ENCODE measurements at places on chromosomes 16 and 17.

GRCh38 chr16:85054948-85055492, 27.4 kb downstream of the KIAA0513 start:
- DNase-seq: no peak

DNA sequence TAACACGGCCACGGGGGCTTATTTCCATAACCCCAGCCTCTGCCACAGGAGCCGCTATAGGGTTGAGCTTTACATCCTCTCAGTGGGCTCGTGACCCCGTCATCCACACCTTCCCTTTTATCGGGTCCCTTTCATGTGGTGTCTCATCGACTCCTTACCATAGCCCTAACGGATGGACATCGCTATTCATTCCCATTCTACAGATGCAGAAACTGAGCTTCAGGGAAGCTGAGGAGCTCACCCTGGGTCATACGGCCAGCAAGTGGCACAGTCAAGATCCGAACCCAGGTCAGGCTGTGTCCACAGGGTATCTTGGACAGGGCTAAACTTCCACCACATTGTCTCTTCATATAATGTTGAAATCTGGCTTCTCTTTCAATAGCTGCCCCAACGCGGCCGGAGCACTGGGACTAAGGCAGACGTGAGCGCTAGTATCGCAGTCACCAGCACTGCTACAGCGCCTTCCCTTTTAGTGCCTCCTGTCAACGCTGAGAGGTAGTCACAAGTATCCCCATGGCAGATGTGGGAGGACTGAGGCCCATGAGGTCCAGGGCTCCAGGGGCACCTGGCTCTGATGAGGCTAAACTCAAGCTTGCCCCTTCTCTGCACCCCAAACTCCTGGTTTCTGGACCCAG, 50.8 kb downstream of the SOCS1 start:
- DNase-seq: no peak

DNA sequence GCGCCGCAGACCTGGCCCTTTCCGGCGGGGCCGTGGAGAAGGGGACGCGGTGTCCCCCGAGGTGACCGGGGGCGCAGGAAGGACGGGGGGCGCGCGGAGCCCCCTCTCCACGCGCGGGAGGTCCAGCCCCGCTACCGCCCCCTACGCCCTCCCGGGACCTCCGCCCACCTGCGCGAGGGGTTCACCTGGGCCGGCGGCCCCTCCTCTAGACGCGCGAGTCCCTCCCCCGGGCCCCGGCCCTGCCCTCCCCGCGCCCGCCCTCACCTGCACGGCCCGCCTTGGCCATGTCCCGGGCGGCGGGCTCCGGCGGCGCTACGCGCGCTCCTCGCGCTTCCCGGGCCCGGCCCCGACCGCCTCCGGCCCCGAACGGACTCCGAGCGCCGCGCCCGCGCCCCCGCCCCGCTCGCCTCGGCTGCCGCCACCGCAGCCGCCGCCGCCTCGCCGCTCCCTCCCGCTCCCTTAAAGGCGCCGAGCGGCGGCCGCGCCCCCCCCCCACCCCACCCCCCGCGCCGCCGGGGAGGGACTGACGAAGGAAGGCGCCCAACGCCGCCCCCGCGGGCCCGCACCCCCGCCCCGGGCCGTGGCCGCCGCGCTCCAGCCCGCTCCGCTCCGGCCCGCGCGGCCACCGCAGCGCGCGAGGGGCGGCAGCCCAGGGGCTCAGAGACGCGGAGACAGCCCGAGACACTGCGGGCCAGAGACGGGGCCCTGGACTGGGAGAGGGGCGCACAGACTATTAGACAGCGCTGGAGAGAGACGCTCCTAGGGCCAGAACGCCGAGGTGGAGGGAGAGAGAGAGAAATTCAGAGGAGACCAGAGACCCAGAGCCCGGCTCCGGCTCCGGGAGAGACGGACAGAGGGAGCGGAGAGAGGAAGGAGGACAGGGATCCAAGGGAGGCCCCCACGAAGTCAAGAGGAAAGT, at the start of gene PITPNM3:
Gene PITPNM3, minus strand, starts transcription at position 435 of the 919 bp plus-strand sequence. Its CDS starts 149 bp downstream, at position 286.
- DNase-seq: no peak

- no peak for DNase-seq
Observed at GRCh38 chr17:9802294-9802693, 10.9 kb upstream of the DHRS7C start.

GRCh38 chr16:54875443-54875842, 55.2 kb upstream of the IRX5 start:
- DNase-seq: no peak

DNA sequence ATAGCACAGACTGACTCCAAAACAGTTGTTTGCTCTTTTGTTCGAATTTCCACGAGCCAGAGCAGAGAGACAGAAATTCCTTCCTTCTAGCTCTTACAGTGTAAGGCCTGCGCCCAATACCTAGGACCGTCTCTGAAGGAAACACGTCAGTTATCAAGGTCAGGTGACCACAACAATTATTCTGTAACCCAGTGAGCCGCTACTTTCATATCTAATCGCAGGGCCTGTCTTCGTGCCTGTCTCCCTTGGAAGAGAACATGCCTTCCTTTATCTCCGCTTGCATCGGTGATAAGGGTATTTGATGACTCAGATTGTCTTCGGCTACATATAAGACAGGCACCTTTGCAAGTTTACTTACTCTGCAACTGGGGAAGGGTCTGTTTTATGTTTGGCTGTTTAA, 288.0 kb downstream of the MAF start:
- DNase-seq: no peak

DNA sequence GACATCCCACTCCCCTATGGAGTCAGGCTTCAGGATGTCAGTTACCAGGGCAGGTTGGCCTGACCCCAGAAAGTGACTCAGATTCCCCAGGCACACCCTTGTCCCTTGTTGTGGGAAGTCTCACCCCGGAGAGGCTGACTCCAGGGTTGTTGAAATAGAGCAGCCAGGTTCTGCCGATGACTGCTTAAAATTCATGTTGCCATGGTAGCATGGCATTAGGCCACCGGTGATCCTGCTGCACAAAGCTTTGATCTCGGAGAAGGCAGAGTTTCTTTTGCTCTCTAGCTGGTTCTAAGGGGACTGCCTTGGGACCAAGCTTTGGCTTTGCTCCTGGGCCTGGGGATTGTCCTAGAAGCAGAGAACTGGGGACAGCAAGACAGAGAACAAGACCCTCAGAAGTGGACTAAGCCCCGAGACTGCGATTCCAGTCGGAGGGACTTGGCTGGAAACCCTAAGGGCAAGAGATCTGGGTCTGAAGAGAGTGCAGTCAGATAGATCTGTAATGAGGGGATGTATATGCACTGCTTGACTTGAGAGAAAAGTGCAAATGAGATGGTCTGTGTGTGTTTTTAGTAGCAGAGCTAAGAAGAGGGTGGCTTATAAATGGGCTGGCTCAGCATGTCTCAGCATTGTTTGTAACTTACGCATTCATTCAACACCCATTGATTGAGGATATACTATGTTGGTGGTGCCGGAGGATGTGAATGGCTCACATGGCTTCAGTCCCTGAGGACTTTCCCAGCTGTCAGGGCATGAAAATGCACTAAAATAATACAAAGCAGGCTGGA, 106.9 kb downstream of the RGS9 start:
- DNase-seq: no peak

- DNase-seq: no peak
Observed at GRCh38 chr16:13127144-13127543, 225.7 kb downstream of the SHISA9 start.
